ENCODE measurements at places on chromosomes 6 and 20. TPM values are rescaled to one million over a fixed set of nuclear protein-coding genes. Genes with fewer than 3 reads are reported as not detected.

- no peak for DNase-seq
Measured at GRCh38 chr20:34104059-34104458, 8.0 kb downstream of the EIF2S2 start.

DNA sequence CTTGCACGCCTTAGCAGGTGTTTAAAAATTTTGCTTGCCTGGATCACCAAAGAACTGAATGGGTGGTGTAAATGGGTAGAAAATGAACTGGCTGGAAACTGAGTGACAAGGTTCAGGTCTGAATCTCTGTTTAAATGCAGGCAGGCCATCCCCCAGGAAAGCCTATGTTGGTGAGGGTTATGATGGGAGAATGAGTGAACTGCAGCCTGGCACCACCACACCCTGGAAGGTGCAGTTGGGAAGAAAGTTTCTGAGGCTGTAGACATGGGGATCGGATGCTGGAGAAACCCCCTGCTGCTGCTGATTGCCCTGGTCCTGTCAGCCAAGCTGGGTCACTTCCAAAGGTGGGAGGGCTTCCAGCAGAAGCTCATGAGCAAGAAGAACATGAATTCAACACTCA is 519 bp downstream of the CSTL1 start:
- DNase-seq, result no peak

DNA sequence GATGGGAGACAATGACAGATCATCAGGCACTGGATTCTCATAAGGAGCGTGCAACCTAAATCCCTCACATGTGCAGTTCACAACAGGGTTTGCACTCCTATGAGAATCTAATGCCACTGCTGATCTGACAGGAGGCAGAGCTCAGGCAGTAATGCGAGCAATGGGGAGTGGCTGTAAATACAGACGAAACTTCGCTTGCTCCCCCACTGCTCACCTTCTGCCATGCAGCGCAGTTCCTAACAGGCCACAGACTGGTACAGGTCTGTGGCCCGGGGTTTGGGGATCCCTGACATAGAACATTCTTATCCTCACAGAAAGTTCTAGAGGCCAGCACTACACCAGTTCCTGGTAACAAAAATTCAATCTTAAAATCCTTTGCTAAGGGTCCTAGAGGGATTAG is 23.2 kb downstream of the RRAGD start:
- no peak for DNase-seq

- DNase-seq, result no peak
Measured at GRCh38 chr6:75850026-75850833, 101.2 kb downstream of the MYO6 start.

RIPPLY2 gene
- total RNA-seq, result 5.4 TPM
